ENCODE measurements at places on chromosomes 4 and X.

DNA sequence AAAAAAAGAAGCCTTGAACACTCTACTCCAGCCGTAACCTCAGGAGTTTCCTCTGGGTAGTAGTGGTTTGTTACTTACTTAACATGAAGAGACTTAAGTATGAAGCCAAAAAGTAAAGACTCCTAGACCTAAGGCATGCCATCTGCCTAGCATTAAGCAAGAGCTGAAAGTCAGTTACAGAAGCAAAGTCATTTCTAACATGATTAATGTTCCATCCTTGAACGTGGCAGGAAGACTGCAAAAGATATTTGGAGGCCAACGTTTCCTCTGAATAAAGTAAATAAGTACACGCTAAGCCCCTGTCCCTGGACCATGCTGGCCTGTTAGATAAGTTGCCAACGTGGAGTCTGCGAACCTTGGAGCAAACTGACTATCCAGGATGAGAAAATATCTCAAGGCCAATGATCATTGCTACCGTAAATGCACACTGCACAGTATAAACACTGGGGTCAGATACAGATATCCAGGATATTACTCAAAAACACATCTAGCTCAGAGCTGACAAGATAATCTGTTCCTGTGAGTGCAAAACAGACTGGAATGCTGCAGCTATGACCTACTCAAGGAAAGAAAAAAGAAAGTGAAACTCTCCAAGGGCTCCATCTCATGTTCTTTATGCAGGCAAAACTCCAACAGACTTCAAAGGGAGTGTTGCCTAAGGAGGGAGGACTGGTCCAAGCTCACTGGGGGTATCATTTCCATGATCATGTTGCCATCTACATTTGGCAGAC is 255.8 kb downstream of the COL25A1 start:
- DNase-seq: no peak

DNA sequence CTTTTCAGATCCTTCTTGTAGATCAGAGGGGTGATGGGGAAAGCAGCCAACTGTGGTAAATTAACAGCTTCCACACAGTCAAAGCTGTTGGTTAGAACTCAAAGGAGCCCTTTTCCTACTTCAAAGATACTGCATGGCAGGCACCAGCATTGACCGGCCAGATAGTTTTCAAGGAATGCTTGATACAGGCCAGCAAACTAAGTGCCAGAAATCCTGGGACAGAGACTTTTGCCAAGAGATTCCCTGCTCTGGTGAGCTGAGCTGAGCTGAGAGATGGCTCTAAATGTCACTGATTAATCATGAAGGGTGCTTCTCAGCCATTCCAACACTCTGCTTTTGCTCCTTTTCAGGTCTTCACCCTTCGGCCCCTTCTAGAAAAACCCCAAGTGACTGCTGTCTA is 131.6 kb upstream of the MED14 start:
- DNase-seq: peak; percentile 54

DNA sequence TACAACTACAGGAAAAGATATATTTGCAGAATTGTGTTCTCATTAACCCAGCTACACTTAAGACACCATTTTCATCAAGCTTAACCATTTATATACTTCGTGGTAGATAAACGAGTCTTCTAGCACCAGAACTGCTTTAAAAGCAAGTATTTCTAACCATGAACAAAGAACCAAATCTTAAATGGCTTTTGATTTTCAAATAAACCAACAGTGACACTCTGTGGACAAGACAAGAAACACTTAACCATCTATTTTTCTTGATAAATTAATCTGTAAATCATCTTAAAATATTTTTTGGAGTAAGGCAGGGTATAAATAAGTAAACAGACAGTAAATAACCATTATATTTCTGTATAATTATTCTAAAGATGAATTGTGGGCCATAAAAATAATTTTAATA is 10.2 kb downstream of the BEND2 start:
- peak; percentile 30 for DNase-seq

DNA sequence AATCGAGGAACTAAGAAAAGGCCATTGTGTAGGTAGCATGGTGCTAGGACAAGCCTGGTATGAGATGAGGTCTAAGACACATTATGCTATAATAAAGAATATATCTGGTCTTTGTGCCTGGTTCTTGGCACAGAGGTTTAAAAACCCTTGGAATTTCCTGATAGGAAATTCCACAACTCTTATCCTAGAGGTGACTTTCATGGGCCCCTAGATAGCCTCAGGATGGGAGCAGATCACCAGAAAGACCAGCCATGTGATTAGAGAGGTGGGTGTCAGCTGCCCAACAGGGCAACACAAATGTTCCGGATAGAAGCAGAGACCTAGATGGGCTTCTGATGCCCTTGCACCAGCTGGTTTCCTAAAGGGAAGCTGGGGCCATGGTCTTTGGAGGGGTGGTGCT is 107.2 kb downstream of the SCD5 start:
- no peak for DNase-seq

- no peak for DNase-seq
Observed at GRCh38 chrX:96445531-96446065, 239.0 kb upstream of the DIAPH2 start.

DNA sequence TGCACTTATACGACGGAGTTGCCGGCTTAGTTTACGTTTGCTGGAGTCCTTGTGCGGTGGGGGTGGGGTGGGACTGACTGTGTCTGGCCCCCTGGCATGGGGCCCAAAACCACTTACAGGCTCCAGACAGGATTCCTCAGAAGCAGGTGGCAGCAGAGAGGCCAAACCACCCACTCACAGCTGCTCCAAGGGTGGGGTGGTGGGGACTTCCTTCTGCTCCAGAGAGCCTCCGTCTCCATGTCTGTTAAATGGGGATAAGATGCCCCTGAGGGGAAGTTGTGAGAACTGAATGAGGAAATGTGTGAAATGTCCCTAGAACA is 36.7 kb downstream of the PSAPL1 start:
- peak; percentile 7 for DNase-seq

DNA sequence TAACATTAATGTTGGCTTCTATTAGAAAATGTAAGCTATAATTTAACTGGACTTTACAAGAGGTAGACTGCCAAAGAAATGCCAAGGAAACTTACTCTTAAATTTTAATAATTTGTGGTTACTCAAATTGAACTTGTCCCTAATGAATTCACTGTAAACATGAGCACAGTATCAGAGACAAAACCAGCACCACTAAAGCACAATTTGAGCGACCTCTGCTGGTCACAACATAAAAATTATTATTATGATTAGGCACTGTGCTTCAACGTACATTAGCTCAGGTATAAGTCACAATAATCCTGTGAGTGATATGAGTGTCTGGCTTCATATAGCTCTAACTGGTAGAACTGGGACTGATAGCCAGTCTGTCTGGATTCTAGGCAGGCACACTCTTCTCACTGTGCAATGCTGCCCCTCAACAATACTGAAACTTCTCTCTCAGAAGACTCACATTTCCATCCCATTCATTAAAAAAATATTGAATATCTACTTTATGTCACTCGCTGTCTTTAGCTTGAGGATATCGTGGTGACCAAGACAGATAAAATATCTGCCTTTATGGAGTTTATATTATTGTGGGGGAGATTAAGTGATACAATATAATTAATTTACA is 8.0 kb downstream of the NUDT6 start:
- DNase-seq: peak; percentile 64

GRCh38 chr4:57018980-57019379 is 40.3 kb downstream of the POLR2B start:
- DNase-seq: no peak

- DNase-seq: peak; percentile 68
Observed at GRCh38 chr4:56681158-56681852, at the start of gene HOPX. TSS of gene HOPX (minus strand) at chr4:56681296. CDS start at chr4:56657816, 23,480 bp downstream.

- DNase-seq: no peak
Observed at GRCh38 chr4:16226816-16227461, 668 bp upstream of the TAPT1 start.
